ENCODE measurements at places on chromosomes 16 and 17. TPM values are rescaled to one million over a fixed set of nuclear protein-coding genes. Genes with fewer than 3 reads are reported as not detected.

GRCh38 chr17:33980193-33980592, 274.9 kb upstream of the CCL2 start:
- DNase-seq: no peak

DNA sequence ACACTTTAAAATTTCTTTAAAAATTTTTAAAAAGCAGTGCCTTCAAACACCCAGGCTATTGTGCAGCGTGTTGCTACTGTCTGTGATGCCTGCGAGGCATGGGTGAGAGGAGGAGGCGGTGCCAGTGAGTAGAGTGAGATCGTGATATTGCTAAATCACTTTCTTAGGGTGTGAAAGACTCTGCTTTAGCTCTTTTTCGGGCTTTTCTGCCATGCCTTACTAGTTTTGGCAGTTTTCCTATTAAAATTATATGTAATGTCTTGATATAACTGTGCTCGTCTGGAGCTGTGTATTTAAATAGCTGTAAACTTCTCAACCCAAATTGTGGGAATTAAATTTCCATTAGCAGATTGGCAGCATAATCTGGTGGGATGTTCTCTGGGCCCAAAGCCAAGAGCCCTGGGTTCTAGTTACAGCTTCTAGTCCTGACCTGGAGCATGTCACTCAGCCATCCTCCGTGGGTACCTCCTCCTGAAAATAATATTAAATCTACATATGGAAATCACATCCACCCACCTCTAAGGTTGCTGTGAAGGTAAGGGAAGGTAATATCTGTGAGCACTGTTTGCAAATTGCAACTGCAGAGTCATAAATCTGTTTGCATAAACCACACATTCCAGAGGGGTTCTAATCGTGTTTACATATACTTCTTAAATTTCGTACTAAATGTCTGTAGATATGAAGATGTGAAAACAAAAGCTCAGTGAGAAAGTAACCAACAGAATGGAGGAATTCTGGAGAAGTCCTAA, 264.3 kb upstream of the CACNG5 start:
- no peak for DNase-seq

The CDH5 gene
- 0.05 TPM for polyA plus RNA-seq

The KRTAP2-1 gene
- not detected for polyA plus RNA-seq
